Activated T-helper 1 cell treated with anti-CD3 and anti-CD28 coated beads, Interleukin-12 subunit alpha, Interleukin-12 subunit beta, Interleukin-2, Interleukin-4 antibody, amounts not matched to agents 30 ng/mL and 10 ng/mL and 1 ng/mL, durations not matched to agents 14 hours and 24 hours and 36 hours (primary cell): ENCODE measurements at places on chromosomes 4 and X.

DNA sequence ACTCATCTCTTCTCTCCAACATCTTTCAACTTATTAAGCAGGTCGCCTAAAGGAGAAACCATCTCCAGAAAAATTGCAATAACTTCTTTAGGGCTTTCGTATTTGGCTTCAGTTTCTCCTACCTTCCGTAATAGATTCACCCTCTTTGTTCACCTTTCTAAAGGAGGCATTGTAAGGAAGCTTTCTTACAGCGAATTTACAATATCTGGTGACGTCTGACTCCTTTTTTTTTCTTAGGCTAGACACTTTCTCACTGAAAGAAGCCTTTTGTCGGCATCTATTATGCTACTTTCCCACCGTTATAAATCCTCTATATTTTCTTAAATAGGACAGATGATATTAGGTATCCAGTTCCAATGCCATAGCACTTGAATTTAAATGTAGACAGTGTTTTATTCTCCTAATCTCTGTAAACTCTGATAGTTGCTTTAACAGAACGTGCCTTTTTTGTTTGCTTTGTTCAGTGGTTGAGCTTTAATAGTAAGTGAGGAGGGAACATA, 302.4 kb downstream of the IL1RAPL1 start:
- H3K4me3 ChIP-seq = no peak overlapping the region
- H3K27me3 ChIP-seq = no peaks in the 10 kb centered on the region
- H3K36me3 ChIP-seq = no peaks in the 10 kb centered on the region
- H3K4me1 ChIP-seq = no peaks in the 10 kb centered on the region
- no peak for DNase-seq

DNA sequence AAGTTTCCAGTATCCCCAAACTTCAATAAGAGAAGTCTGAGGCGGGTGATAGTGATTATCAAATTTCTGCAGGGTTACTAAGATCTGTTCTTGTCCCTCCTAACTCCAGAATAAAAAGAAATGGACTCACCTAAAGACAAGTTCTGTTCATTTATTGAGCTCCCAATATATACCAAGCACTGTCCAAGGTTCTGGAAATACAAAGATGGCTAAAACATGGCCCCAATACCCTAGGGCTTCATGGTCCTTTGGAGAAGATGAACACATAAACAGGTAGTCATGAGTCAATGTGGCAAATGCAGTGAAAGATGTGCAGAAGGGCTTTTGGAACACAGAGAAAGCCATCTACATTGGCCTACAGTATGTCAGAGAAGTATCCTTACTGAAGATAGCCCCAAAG, 231.2 kb downstream of the PPP1R2C start:
- H3K4me3 ChIP-seq = no peak overlapping the region
- H3K27ac ChIP-seq = no peak overlapping the region
- H3K4me1 ChIP-seq = no peaks in the 10 kb centered on the region

DNA sequence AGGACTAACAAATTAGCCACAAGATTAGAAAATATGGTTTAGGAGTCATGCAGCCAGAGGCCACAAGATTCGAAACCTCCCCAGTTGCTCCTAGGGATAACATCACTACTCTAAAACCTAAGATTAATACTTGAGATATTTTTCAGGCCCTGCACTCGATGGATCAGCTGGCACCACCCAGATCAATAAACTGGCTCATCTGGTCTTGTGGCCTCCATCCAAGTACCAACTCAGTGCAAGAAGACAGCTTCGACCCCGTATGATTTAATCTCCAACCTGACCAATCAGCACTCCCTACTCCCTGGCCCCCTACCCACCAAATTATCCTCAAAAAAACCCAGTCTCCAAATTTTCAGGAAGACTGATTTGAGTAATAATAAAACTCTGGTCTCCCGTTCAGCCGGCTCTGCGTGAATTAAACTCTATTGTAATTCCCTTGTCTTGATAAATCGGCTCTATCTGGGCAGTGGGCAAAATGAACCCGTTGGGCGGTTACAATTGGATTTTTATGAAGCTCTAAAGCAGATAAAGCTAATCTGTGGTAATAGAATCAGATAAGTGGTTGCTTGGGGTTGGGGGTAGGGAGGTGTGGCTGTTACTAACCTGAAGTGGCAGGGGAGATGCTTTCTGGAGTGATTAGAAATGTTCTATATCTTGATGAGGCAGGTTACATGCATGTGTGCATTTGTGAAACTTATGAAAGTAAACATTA, 91.8 kb upstream of the ATXN3L start:
- no peak overlapping the region for H3K4me3 ChIP-seq
- H3K27me3 ChIP-seq = no peaks in the 10 kb centered on the region
- no peak overlapping the region for H3K27ac ChIP-seq
- no peak for DNase-seq
- peaks cover 3% of the 10 kb centered on the region for H3K36me3 ChIP-seq

DNA sequence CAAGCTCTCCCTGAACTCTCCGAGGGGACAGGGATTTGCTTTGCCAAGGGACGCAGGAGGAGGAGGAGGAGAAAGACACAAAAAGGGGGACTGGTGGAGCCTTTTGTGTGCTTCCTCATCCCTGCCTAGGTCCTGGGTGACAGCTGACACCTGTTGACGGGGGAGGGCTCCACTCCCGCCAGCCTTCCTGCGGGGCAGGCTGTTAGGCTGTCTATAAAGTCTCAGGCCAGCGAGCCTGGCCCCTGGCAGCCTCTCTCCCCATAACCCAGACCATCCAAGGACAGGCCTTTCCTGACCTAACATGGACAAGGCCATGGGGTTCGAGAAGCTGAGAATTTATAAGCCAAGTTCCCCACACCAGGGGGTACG, 832 bp upstream of the EVC2 start:
- H3K36me3 ChIP-seq = peaks cover 1% of the 10 kb centered on the region
- peaks cover 36% of the 10 kb centered on the region for H3K27me3 ChIP-seq
- DNase-seq = no peak
- H3K4me1 ChIP-seq = peaks cover 9% of the 10 kb centered on the region

DNA sequence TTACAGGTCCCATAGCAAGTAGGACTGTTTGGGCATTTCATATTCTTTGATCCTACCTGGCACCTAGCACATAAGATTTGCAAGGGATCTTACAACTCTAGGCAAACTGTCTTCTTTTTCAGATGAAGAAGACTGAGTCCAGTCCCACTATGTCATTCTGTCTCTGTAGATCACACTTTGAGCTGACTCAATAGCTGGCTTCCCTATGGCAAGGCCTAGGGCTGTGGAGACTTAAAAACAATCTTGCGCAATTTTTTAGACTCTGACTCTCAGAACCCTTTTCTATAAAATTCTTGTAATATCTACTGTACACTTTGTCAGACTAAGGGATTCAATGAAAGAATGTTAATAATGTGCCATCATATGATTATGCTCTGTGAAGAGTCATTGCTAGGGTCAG, 26.7 kb downstream of the OTC start:
- H3K27ac ChIP-seq = no peak overlapping the region
- H3K36me3 ChIP-seq = no peaks in the 10 kb centered on the region
- no peak overlapping the region for H3K4me3 ChIP-seq
- H3K4me1 ChIP-seq = no peaks in the 10 kb centered on the region

- no peak overlapping the region for H3K4me3 ChIP-seq
- H3K27ac ChIP-seq = no peak overlapping the region
- no peaks in the 10 kb centered on the region for H3K36me3 ChIP-seq
- H3K27me3 ChIP-seq = no peaks in the 10 kb centered on the region
- H3K4me1 ChIP-seq = no peaks in the 10 kb centered on the region
These were observed 472.9 kb upstream of the GALNTL6 start for GRCh38 chr4:171340258-171340657.

- no peak for DNase-seq
- no peak overlapping the region for H3K27ac ChIP-seq
- no peaks in the 10 kb centered on the region for H3K36me3 ChIP-seq
- H3K4me3 ChIP-seq = no peak overlapping the region
- no peaks in the 10 kb centered on the region for H3K4me1 ChIP-seq
- H3K27me3 ChIP-seq = no peaks in the 10 kb centered on the region
These were observed 20.3 kb downstream of the HS3ST1 start for GRCh38 chr4:11408233-11408967.

DNA sequence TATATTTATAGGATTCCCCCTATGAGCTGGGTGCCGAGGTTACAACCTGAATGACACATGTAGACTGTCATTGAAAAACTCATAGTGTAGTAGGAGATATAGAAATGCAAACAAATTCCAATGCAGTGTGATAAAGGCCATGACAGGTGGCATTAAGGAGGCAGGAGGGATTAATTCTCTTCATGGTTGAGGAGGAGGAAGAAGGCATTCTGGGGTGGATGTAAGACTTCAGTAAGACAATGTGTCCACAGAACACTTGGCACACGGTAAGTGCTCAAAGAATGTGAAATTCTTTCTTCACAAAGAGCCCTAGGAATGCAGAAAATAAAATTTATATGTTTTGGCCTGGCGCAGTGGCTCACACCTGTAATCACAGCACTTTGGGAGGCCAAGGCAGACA, 136.5 kb downstream of the RBM47 start:
- H3K27me3 ChIP-seq = peaks cover 5% of the 10 kb centered on the region
- no peak for DNase-seq
- peaks cover 17% of the 10 kb centered on the region for H3K4me1 ChIP-seq
- H3K4me3 ChIP-seq = no peak overlapping the region
- H3K36me3 ChIP-seq = peaks cover 3% of the 10 kb centered on the region
- no peak overlapping the region for H3K27ac ChIP-seq

GRCh38 chrX:23785580-23785979, 2.6 kb downstream of the SAT1 start:
- peak overlapping the region; percentile 44 for H3K27ac ChIP-seq
- peaks cover 38% of the 10 kb centered on the region for H3K4me1 ChIP-seq
- peaks cover 24% of the 10 kb centered on the region for H3K36me3 ChIP-seq
- H3K4me3 ChIP-seq = peak overlapping the region; percentile 97
- H3K27me3 ChIP-seq = no peaks in the 10 kb centered on the region
- DNase-seq = no peak
